ENCODE measurements at places on chromosomes 11 and 22. TPM values are rescaled to one million over a fixed set of nuclear protein-coding genes. Genes with fewer than 3 reads are reported as not detected.

TENM4 gene
- total RNA-seq: 18.4 TPM

- H3K36me3 ChIP-seq: no peaks in the 10 kb centered on the region
- no peak overlapping the region for H3K27ac ChIP-seq
- H3K4me3 ChIP-seq: no peak overlapping the region
Measured at GRCh38 chr11:69125861-69126260, 29.9 kb upstream of the SMIM38 start.

DNA sequence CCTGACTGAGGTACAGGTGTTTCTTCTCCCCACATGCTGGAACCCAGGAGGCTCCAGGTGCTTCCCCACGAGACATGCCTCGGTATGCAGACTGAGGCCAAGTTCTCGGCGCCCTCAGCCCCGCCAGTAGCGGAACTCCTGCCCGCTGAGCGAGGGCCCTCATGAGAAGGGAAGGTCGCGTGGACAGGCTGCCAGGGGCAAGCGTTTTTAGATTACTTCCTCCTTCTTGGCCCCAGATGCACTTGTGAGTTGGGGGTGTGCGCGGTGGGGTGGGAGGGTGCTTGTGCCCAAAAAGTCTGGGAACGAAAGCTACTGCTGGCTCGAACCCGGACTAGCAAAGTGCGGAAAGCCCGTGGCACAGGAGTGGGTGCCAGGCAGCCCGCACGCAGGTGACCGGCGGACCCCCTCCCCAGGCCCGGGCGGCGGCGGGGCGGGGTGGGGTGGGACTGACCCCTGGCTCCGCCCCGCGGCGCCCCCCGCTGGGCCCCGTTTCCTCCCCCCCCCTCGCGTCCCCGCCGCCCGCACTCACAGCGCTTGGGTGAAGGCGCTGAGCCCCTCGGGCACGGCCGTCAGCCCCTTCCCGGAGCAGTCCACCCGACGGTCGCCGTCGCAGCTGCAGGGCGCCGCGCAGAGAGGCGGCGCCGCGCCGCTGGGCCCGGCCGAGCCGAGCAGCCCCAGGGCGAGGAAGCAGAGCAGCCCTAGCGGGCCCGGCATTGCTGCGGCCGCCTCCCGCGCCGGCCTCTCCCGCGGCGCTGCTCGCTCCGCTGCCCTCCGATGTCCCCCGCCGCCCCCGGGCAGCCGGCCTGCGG, 797 bp downstream of the LGR4 start:
- peak; percentile 71 for DNase-seq
- H3K4me1 ChIP-seq: peaks cover 33% of the 10 kb centered on the region
- H3K27ac ChIP-seq: peak overlapping the region; percentile 89

GRCh38 chr22:45640291-45640940, 31.2 kb upstream of the ATXN10 start:
- no peaks in the 10 kb centered on the region for H3K36me3 ChIP-seq
- H3K4me3 ChIP-seq: no peak overlapping the region
- DNase-seq: no peak
- H3K27me3 ChIP-seq: peaks cover 9% of the 10 kb centered on the region
- H3K4me1 ChIP-seq: no peaks in the 10 kb centered on the region

- DNase-seq: no peak
- H3K4me1 ChIP-seq: peaks cover 3% of the 10 kb centered on the region
- H3K36me3 ChIP-seq: no peaks in the 10 kb centered on the region
- no peak overlapping the region for H3K4me3 ChIP-seq
- no peaks in the 10 kb centered on the region for H3K27me3 ChIP-seq
Measured at GRCh38 chr11:64568584-64569140, 22.4 kb upstream of the SLC22A12 start.
